ENCODE measurements at places on chromosomes 3 and 15.

- no peak for DNase-seq
Measured at GRCh38 chr3:24460974-24461373, 33.7 kb downstream of the THRB start.

DNA sequence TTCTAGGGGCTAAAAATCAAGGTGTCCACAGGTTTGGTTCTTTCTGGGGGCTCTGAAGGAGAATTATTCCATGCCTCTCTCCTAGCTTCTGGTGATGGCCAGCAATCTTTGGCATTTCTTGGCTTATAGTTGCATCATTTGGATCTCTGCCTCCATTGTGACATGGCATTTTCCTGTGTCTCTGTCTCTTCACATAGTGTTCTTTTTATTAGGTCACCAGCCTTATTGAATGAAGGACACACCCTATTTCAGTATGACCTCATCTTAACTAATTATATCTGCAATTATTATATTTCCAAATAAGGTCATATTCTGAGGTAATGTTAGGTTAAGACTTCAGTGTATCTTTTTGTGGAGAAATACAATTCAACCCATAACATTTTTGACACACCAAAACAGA lies 3.2 kb upstream of the GBE1 start:
- DNase-seq, result no peak

- DNase-seq, result no peak
Measured at GRCh38 chr3:153601374-153601853, 439.4 kb downstream of the RAP2B start.

DNA sequence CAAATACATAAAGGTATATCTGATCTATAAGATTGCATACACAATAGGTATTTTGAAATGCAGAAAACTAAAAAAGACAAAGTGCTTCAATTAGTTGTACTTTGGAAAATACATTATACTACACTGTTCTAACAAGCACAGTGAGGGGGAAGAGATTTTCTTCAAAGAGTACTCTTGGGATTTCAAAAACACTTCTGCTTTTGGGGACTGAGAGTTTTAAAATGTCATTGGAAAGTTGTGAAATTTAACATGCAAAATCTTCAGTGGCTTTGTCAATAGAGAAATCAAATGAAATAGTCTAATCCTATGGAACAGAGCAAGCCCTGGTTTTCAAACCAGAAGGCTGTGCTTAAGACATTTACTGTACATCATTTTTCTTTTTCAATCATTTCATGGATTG lies 322.2 kb upstream of the SEMA6D start:
- no peak for DNase-seq

DNA sequence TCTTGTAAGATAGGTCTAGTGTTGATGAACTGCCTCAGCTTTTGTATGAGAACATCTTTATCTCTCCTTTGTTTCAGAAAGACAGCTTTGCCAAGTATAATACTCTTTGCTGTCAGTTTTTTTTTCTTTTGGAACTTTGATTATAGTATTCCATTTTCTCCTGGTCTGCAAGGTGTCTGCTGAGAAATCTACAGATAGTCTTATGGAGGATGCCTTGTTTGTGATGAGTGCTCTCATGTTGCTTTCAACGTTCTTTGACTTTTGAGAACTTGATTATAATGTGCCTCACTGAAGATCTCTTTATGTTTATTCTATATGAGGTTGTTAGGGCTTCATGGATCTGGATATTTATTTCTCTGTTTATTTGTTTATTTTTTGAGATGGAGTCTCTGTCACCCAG lies 60.3 kb downstream of the DOCK3 start:
- no peak for DNase-seq

GRCh38 chr3:127733781-127734180 lies 61.0 kb downstream of the ABTB1 start:
- no peak for DNase-seq

- DNase-seq, result no peak
Measured at GRCh38 chr3:60504827-60505457, 746.3 kb downstream of the FHIT start.

- DNase-seq, result no peak
Measured at GRCh38 chr3:155921486-155921885, 51.0 kb downstream of the GMPS start.

GRCh38 chr15:90479656-90480055 lies 50.1 kb upstream of the CRTC3 start:
- no peak for DNase-seq

GRCh38 chr3:169575381-169575780 lies 88.1 kb downstream of the MECOM start:
- DNase-seq, result no peak

DNA sequence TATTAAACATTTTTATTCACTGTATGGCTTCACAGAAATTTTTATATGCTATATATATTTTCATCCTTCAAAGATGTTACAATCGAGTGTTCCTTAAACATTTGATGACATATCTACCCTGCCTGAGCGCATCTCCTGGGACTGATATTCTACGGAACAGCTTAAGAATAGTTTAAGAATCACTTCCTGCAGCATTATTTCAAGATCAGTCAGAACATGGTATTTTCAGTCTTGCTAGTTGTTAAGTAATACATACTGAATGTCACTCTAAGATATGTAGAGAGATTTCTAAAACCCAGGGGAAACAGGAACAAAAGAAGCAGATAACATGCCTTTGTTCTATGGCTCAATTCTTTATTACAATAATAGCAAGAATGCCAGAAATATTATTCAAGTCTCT lies 8.7 kb downstream of the COL8A1 start:
- no peak for DNase-seq

All from stimulated activated CD8-positive, alpha-beta memory T cell treated with anti-CD3 and anti-CD28 coated beads, Interleukin-15, amount 100 ng/mL, for 48 hours (primary cell).